ENCODE measurements at places on chromosomes 11 and 22.

DNA sequence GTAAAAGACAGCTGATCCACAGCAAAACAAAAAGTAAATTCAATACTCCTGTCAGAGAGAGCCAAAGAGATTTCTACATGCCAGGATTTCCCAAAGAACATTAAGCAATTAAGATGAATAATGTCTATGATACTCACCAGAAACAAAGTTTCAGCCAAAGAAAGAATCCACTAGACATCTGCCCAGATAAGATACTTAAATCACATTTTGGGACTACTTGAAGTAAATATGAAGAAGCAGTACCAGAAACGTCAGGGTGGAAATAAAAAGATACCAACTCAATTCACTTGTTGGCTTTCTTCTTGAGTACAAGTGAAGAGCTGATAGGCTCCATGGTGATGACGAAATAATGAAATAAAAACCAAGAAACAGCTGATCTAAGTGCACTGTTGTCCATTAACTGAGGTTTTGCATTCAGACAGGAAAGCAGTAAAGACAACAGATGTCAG lies 31.6 kb upstream of the ARHGAP32 start:
- DNase-seq: no peak

DNA sequence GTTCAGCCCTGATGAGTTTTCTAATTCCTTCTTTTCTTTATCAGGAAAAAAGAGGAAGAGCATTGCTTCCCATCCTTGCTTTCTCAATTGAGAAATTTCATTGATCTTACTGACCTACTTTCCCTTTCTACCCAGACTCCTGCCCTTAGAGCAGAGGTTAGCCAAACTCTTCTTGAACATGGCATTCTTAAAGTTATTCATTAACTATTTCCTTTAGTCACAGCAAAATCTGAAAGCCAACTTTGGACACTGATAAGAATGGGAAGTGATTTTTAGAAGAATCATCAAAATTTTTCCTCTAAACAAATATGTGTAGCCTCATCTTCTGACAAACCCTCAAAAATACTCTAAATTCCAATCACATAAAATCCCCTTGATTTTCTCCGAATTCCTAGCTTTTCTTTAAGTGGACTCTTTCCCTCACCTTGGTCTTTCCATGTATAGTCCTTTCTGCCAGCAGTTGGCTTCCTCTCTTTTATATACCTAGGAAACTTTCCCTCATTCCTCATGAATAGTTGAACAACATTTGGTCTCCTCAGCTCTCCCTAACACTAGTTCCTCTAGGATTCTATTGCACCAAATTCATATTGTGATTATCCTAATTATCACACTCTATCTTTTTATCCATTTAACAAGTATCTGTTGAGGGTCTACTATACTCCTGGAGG lies 566.7 kb upstream of the CCDC90B start:
- DNase-seq: no peak

- no peak for DNase-seq
Measured at GRCh38 chr11:68468217-68468828, 7.8 kb downstream of the PPP6R3 start.

DNA sequence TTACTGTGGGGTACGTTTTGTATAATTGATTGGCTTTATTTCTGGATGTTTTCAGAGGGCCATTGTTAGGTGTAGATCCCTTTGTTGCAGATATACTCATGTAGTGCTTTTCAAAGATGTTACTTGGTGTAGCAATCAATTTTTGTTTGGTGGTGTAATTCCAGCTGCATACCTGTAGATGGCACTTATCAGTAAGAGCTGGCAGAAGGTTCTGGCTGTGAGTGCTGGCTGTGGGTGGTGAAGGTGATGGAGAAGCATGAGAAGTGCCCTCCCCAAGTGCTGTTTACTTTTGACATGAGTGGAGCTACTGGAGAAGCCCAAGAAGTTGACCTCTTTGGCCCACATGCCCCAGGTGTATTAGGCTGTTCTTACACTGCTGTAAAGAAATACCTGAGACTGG lies 1074.9 kb downstream of the FAM181B start:
- no peak for DNase-seq

DNA sequence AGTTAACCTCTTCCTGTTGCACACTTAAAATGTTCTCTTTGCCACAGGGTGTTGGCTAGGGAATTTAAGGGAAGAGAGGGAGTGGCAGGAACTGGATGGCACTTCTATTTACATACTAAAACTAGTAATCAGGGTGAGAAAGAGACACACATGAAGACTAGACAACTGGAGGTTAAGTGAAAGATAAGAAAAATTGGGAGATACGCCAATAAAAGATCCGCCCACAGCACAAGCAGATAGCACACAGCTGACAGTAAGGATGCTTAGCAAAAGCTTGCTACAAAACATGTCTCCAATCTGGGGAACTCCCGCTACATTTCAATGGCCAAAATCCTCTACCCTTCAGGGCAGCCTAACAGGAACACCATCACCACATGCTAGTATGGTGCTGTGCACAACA lies 12.8 kb downstream of the CPSF7 start:
- DNase-seq: no peak

DNA sequence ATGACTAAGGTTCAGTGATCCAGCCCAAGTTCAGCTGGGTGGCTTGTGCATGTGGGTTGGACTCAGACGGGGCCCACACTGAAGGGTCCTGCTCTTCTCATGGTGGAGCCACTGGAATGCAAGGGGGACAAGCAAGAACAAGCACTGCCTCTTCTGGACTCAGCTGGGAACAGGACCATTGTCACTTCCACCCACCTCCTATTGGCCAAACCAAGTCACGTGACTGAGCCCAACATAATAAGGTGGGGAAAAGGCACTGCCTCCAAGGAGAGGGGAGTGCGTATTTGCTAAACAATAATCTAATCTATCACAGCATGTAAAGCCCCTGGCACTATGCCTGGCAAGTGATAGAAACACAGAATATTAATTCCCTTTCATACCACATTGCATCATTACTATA lies 87.1 kb downstream of the CHST1 start:
- no peak for DNase-seq

- no peak for DNase-seq
Measured at GRCh38 chr11:82796998-82797961, 63.6 kb upstream of the FAM181B start.

- DNase-seq: no peak
Measured at GRCh38 chr22:32916025-32916424, 114.5 kb downstream of the TIMP3 start.

DNA sequence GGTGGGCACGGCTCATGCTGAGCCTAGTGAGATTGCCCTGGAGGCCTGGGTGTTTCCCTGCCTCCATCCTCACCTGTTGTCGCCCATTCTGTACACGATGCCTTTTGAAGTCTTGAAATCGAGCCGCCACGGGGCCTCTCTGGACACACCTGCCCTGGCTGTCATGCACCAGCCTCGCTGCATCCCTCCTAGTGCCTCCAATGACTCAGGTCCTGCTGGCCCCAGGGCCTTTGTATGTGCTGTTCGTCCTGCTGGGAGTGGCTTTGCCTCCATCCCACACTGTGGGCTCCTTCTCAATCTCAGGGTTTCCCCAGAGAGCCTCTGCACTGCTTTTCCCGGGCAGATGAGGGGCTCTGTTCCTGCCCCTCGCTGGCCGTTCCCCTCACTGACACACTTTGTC lies 8.9 kb upstream of the MYEOV start:
- DNase-seq: no peak
